Dermis microvascular lymphatic vessel endothelial cell (primary cell): ENCODE measurements at places on chromosomes 4 and X.

- no peak for DNase-seq
Observed at GRCh38 chr4:40621592-40622512, 7.8 kb downstream of the RBM47 start.

DNA sequence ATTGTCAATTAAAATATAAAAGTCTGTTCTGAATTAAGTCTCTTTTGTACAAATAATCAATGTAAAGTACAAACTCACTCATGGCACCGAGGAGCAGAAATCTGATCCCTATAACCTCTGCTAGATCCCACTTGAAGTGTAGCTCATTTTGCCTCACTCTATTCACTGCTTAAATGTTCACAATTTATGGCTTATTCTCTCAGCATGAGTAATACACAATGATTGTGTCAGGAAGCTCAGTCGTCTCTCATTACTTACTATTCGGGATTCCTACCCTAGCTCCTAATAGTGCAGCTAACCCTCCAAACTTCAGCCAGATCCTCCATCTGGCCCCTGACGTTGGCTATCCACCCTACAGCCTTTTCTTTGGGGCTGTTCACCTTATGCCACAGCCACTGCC, 4.7 kb upstream of the AMMECR1 start:
- no peak for DNase-seq

DNA sequence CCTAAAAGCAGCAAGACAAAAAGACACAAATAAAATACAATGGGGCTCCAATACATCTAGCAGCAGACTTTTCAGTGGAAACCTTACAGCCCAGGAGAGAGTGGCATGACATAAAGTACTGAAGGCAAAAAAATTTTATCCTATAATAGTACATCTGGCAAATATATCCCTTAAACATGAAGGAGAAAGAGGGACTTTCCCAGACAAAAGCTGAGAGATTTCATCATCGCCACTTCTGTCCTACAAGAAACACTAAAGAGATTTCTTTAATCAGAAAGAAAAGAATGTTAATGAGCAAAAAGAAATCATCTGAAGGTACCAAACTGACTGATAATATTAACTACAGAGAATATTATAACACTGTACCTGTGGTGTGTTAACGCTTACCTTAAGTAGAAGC, 86.4 kb downstream of the ANKRD17 start:
- DNase-seq: no peak

- no peak for DNase-seq
Observed at GRCh38 chrX:153740631-153741222, 16.1 kb downstream of the ABCD1 start.
